ENCODE measurements at places on chromosomes 5 and 9.
A peak's percentile ranks its signal among the peaks of the same experiment; 100 is the strongest.

DNA sequence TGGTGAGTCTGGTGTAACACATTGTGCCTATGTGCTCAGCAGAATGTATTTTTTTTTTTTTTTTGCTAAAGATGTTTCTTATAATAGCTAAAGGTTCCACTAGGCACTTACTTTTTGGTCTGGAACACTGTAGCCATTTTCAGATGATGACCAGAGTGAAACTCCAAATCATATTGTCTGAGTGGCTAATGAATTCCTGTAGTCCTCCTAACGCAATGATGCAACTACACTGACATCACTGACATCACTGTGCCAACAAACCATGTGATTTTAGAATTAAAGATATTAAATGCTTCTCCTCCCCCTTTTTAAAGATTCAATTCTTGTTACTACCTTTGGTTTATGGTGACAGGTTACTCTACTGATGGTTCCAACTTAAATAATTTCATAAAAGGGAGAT, 28.8 kb downstream of the JAKMIP2 start:
- no peak for DNase-seq

GRCh38 chr5:138648841-138649240, 73.6 kb upstream of the HSPA9 start:
- DNase-seq, result no peak

DNA sequence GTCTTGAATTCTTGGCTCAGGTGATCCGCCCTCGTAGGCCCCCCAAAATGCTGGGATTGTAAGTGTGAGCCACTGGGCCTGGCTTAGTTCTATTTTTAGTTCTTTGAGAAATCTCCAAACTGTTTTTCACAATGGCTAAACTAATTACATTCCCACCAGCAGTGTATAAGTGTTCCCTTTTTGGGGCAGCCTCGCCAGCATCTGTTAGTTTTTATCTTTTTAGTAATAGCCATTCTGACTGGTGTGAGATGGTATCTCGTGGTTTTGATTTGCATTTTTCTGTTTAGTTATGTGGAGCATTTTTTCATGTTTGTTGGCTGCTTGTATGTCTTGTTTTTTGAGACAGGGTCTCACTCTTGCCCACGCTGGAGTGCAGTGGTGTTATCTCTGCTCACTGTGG, 28.2 kb downstream of the CNOT6 start:
- DNase-seq, result no peak

DNA sequence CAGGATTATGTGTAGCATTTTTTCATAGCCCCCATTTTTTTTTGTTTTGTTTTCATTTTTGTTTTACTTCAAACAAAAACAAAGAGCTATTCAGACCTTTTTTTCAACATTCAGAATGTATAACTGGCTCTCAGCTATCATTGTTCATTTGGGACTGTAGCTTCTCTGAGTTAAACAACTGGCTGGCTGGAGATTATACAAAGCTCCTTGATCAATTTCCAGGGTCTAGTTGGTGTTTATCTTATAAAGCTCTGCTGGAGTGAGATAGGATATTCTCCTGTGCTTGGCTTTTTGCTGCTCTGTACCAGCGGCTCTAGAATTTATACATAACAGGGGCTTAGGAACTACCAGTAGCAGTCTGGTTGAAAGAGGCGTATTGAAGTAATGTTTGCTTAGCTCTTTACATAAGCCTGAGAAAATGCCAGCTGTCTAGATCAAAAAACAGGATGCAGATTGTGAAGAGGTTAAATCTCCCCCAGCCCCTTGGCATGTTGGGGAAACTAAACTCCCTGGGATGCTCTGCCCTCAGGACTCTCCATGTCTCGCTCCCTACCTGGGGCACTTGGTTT, 15.2 kb downstream of the GARNL3 start:
- DNase-seq, result peak; percentile 69

- DNase-seq, result no peak
These were observed 72.8 kb downstream of the NUP214 start for GRCh38 chr9:131198041-131198715.

- no peak for DNase-seq
These were observed 174.0 kb downstream of the FGF18 start for GRCh38 chr5:171593401-171593800.

DNA sequence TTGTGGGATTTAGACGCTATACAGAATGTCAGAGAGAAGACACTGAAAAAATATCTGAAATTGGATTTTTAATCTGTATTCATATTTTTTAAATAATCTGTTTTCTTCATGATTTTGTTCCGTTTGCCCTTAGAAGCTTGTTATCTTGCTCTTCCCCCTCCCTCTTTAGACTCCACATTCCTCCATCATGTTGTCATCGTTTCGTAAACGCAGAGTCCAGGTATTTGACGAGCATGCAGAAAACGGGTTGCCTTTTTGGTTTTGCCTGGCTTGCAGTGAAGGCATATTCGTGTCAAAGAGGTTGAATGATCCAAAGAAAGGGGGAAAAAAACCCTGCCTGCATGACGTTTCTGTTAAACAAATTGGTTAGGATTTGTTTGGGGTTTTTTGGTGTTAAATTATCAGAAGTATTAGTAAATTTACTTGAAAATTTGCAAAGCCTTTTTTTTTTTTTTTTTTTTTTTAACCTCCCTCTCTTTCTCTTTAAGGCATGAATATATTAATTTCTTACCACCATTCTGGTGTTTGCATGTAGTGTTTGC, 2.9 kb downstream of the SPTAN1 start:
- DNase-seq, result no peak

- no peak for DNase-seq
These were observed 21.4 kb downstream of the SNX18 start for GRCh38 chr5:54539001-54539400.

GRCh38 chr5:97531549-97531948, 348.5 kb upstream of the RIOK2 start:
- no peak for DNase-seq

GRCh38 chr5:168653626-168654025, 74.5 kb upstream of the PANK3 start:
- no peak for DNase-seq

GRCh38 chr5:106876665-106877194, 794.0 kb downstream of the EFNA5 start:
- no peak for DNase-seq

Data from SHP77 treated with DMSO at 0.1 percent for 48 hours (cell line).